ENCODE measurements at places on chromosomes 3 and 15.

GRCh38 chr15:70318594-70319465, 221.1 kb upstream of the TLE3 start:
- no peak for DNase-seq

- DNase-seq = no peak
Measured at GRCh38 chr3:155227141-155227540, 66.3 kb downstream of the STRIT1 start.

DNA sequence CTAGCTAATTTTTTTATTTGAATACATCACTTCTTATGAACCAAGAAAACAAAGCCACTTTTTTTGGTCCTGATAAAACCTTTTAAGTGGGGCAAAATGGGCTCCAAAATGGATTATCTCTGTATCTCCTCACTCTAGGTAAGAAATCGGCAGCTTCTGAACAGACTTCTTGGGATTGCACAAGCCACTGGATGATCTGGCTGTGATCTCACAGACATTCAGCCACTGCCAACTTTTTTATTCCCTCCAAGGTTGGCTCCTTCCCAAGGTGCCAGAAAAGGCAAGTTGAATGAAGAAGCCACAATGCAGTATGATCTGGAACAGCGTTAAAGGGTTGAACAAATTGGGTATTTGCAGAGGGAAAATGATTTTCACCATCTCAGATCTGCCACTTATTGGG, 73.2 kb downstream of the PRICKLE2 start:
- no peak for DNase-seq

GRCh38 chr15:64180235-64180824, 17.5 kb upstream of the PPIB start:
- DNase-seq = no peak

- no peak for DNase-seq
Measured at GRCh38 chr3:46903341-46904302, 26.1 kb downstream of the PTH1R start.

- DNase-seq = no peak
Measured at GRCh38 chr3:156449710-156450574, 105.0 kb downstream of the SSR3 start.

DNA sequence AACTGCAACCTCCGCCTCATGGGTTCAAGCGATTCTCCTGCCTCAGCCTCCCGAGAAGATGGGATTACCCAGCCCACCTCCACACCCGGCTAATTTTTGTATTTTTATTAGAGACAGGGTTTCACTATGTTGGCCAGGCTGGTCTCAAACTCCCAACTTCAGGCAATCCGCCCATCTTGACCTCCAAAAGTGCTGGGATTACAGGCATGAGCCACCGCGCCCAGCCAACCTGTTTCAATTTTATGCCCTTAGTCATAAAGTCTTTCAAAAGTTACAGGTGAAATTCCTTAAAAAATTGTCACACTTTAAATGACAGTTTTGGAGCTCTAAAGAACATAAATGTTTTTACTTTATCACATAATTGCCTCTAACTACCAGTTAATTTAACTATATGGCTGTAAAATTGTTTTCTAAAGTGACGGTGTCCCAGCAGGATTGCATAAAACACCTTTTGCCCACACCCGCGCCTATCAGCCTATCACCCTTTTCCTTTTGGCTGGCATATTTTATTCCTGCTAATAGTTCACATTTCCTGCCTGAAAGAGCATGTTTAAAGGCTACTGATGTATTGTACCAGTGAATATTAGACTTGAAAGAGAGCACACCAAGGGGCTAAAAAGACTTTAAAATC, 164.2 kb upstream of the SEMA6D start:
- DNase-seq = no peak

DNA sequence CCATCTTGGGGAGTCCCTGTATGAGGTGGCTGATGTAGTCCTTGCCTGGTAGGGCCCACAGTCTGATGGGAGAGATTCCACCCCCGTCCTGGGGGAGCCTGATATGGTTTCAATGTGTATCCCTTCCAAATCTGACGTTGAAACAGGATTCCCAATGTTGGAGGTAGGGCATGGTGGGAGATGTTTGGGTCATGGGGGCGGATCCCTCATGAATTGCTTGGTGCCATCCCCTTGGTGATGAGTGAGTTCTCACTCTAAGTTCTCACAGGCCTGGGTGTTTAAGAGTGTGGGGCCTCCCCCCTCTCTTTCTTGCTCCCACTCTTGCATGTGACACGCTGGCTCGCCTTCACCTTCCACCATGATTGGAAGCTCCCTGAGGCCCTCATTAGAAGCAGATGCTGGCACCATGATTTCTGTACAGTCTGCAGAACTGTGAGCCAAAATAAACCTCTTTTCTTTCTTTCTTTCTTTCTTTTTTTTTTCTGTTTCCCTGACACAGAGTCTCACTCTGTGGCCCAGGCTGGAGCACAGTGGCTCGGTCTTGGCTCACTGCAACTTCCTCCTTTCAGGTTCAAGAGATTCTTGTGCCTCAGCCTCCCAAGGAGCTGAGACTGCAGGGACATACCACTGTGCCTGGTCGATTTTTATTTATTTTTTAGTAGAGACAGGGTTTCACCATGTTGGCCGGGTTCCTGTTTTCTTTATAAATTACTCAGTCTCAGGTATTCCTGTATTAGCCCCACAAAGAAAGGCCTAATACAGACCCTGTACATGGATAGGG, 28.6 kb downstream of the ITGA11 start:
- DNase-seq = no peak

DNA sequence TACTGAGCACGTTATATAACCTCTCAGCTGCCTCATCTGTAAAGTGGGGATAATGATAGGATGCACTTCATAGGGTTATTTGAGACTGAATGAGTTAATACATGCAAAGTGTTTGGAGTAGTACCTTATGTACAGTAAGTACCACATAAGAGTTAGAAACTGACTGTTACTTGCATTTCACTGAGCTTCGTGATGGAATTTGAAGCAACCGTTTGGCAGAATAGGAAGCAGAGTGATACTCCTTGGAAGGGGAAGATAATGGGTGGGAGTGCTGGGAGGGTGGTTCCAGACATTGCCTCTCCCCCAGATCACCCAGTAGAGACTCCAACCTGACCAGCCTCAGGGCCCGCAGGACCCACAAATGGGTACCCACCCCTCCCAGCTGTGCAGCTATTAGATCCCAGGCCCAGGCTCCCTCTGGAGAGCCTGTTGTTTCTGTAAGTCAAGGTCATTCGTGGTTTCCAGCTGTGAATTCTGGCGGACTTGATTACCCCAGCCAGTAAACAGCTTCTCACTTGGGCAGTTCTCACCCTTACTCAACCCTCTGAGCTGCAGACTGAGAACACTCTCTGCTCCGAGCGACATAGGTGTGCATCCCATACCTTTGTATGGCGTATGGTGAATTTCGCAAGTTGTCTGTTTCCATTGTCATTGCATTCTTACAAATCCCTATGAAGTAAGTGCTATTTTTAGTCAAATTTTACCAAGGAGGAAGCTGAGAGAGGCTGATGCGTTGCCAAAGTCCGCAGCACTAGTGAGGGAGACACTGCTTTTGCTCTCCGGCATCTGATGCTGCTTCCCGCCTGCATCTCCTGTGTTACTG, 11.1 kb downstream of the ALPK3 start:
- DNase-seq = no peak

GRCh38 chr3:71585131-71585530, 1.6 kb upstream of the FOXP1 start:
- DNase-seq = no peak

DNA sequence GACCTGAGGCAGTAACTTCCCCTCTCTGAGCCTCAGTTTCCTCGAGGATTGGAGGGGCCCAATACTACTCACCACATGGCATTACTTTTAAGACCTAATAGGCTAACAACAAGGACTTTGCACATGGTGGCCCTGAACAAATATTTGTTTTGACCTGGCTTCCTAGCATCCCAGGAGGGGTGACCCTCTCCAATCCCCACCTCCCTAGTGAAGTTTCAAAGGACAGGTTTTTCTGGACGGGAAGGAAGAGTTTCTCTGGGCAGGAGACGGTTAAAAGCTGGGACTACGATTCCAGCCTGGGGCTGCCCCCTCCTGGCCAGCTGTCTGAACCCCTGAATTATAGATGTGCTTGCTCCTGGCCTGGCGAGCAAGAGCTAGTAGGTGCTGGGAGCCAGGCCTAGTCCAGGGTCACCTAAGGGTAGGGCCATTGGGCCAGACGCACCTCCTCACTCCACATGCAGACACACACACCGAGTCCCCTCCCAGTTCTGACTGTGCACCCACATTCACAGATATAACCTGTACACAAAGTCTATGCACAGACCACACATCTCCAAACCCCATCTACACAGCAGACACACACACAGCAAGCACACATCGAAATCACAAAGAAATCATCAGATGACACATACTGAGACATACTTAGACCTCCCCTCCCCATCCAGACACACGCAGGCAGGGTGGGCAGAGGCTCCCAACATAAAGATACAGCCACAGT, 2.7 kb upstream of the ISL2 start:
- DNase-seq = no peak

GRCh38 chr15:49066372-49066771, 20.1 kb upstream of the SECISBP2L start:
- no peak for DNase-seq

DNA sequence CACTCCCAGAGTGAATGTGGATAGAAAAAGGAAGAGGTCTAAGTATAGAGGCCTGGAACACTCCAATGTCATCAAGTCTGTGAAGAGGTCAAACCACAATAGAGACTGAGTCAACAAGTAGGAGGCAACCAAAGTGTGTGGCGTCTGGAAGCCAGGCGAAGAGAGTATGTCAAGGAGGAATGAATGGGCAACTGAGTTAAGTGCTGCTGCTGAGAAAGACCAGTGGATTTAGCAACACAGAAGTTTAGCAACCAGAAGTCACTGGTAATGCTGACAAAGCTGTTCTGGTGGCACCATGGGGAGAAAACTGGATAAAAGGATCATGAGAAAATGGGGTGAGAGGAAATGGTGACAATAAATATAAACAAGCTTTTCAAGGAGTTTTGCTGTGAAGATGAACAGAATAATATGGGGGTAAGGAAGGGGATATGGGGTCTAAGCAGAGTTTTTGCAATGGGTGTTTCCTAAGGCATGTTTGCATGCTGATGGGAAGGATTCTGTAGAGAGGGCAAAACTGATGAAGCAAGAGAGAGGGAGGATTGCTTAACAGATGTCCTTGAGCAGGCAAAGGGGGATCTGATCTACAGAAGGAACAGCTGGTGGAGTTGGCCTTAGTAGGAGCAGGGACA, 38.4 kb downstream of the PCOLCE2 start:
- DNase-seq = no peak

- peak; percentile 41 for DNase-seq
Measured at GRCh38 chr15:100349696-100350433, 8.1 kb upstream of the ADAMTS17 start.

GRCh38 chr3:33921608-33922007, 123.2 kb downstream of the PDCD6IP start:
- DNase-seq = no peak

Measured in esophagus squamous epithelium (tissue), 5 donors.